ENCODE measurements at places on chromosomes 3 and 15.

DNA sequence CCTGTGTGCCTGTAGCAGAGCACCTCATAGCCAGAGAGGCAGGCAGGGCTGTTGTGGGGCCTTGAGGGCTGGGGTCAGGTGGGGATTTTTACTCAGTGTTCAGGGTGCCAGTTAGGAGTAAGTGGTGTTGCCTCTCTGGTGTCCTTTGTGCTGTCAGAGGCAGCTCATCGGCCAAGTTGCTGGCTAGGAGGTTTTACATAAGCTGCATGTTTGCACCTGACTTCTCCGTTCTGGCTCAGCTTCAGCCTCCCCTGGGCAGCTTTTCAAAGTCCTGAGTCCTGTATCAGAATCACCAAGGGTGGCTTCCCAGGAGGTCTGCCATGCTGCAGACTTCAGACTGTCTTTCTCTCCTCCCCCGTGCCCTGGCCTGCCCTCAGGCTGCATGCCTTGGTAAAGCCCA is 242.6 kb upstream of the TPM1 start:
- no peak for DNase-seq

DNA sequence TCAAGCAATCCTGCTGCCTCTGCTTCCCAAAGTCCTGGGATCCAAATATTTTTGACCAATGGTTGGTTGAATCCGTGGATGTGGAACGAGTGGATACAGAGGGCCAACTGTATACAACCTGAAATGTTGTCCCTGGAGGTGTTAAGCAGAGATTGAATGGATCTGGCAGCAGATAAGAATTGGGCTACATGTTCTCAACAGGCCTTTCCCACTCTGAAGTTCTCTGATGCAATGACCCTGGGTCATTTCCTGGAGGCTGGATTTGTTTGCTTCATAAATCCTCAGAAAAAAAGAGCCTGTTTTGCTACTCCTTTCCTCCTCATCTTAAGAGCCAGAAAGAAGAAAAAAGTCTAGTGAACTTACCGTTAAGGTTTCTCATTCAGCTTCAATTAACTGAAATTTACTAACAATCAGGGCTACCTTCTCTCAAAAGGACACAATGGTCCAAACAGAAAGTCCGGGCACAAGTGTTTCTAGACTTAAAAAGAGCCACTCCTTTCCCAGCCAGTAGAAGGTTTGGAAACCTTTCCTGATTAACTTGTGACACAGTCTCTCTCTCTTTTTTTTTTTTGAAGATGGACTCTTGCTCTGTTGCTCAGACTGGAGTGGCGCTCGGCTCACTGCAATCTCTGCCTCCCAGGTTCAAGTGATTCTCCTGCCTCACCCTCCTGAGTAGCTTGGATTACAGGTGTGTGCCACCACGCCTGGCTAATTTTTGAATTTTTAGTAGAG is 6.5 kb downstream of the ARHGEF3 start:
- no peak for DNase-seq

GRCh38 chr15:76328958-76329357 is 7.6 kb upstream of the ISL2 start:
- no peak for DNase-seq

GRCh38 chr15:92651877-92652575 is 3.5 kb downstream of the FAM174B start:
- DNase-seq, result no peak

DNA sequence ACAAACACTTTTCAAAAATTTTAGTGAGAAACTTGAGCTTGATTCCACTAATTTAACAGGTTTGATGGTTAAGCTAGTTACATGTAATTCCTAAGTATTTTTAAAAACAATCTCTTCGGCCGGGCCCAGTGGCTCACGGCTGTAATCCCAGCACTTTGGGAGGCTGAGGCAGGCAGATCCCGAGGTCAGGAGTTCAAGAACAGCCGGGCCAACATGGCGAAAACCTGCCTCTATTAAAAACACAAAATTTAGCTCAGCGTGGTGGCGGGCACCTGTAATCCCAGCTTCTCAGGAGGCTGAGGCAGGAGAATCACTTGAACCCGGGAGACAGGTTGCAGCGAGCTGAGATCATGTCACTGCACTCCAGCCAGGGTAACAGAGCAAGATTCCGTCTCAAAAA is 25.3 kb downstream of the TRA2B start:
- no peak for DNase-seq

- DNase-seq, result no peak
Measured at GRCh38 chr3:16290827-16291196, 25.8 kb downstream of the OXNAD1 start.

DNA sequence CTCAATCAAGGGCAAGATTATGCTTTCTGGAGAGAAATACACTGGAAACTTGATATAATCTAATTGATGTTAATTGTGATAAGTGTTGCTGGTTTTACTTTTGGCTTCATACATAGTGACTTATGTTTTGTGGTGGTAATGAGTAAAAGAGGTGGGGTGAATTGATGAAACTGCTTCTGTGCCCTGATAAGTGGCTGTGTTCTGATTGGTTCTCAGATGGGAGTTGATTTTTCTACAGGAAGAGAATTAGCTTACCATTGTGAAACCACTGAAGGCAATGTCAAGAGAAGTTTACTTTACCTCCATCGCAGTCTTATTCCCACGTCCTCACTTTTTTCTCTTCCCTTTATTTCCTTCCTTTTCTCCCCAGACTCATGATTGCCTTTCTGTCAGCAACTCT is 23.8 kb downstream of the TMEM45A start:
- no peak for DNase-seq

- no peak for DNase-seq
Measured at GRCh38 chr15:77479015-77479414, 58.3 kb downstream of the HMG20A start.

DNA sequence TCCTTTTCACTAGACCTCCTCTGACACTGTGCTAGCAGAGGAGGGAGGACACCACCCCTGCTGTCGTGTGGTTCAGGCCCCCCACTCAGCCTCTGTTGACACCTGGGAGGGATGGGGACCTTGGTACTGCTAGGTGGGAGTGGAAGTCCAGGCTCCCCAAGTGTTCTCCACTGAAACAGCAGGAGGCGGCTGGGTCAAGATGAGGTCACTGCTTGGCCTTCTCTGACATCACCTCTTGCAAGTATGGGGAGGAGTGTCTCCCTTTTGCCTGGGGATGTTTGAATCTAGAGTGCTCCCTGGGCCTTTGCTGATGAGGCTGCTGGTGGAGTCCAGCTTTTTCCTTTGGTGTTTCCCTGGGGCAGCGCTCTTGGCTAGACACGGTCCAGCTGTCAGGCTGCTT is 101.5 kb downstream of the CHRNA7 start:
- no peak for DNase-seq

GRCh38 chr3:124401843-124402242 is 328.4 kb upstream of the UMPS start:
- DNase-seq, result no peak

DNA sequence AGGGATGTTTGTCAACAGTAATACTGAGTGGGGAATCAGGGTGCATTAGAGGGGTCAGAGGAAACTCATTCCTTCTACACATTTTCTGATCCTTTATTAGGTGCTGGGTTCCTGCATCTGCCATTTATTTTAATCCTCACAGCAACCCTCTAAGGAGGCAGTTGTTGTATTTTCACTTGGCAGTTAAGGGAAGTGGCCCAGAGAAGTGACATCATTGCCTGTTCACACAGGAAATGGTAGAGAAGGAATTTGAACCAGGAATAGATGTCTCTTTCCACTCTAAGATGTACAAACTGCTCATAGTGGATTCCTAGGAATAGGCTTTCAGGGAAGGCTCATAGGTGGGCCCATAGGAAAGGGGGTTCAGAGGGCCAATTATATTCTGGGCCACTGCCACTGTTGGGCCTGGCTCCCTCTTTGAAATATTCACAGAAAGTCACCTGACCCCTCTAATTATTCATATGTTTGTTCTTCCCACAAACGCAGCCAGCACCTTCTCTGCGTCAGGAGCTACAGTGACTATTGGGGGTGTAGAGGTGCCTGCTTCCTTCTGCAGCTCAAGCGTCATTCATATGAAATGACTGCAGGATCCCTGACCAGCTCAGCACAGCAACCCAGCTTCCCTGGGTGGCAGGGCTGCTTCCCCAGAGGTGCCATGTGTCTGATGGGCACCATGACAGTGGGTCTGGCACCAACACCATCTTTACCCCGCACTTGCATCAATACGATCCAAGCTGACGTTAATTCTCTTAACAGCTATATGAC is 163.9 kb upstream of the SMAD3 start:
- DNase-seq, result no peak

DNA sequence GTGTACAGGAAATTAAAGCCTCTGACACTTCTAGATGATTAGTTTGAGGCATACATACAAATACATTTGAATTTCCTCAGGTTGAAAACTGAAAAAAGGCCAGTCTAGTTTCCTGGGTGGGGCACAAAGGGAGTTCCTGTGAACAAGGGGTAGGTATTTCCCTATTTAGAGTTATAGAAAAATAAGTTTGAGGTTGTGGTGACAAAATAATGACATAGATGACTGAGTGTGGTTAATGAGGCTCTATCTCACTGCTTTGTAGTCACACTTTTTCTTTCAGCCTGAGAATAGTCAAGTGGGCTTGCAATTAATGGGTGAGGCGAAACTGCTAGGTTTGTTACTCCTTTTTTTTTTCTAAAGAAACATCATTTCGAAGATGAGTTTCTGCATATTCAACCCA is 4.3 kb downstream of the SLCO3A1 start:
- DNase-seq, result no peak

DNA sequence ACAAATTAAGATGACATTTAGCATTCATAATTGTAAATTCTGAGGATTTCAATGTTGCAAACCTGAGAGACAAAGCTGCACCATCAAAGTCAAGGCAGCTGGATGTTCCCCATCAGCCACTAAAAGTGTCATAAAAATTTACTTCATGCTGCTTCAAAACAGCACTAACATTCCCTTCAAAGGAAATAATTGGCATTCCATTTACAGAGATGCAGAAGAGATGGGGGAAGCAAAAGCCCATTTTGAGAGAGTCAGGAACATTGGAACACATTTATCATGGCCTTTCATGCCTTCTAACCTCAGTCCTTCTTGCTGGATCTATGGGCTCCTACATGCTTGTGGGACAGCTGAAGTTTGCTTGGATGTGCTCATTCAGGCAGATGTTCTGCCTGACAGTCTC is 6.4 kb upstream of the TMEM158 start:
- no peak for DNase-seq

DNA sequence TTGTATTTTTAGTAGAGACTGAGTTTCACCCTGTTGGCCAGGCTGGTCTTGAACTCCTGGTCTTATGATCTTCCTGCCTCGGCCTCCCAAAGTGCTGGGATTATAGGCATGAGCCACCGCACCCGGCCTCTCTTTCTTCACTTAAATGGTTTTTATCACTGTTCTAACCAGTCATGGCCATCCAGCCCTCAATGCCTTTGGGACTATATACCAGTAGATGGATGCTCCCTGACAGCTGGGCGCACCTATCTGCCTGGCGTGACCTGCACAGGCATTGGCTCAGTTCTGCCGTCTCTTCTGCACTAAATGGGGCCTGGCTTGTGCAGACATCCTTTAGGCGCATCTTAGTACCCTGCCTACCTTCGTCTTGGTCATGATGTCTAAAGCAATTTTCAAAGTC is 233.4 kb downstream of the ADAMTS17 start:
- DNase-seq, result no peak

- DNase-seq, result no peak
Measured at GRCh38 chr3:25084016-25084415, 344.0 kb upstream of the RARB start.

GRCh38 chr3:105800320-105800719 is 68.5 kb downstream of the CBLB start:
- no peak for DNase-seq

DNA sequence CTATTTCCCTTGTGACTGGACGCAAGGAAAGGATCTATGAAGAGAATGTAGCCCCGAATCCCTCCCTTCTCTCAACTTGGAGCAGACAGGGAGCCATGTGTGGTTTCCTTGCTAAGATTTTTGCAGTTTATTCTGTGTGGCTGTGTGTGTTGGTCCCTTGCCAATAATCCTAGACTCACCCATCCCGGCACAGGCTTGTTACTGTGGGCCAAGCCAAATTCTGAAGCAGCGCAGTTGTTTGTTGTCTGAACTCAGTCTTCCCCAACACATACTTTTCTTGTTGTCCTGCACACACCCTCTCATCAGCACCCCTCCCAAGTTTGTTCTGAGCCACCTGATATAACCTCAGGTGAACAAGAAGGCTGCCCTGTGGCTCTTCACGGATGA is 193.3 kb upstream of the CTDSPL start:
- DNase-seq, result no peak

All from NCI-H2171 (cell line).